Aorta (tissue), 5 donors: ENCODE measurements at places on chromosomes 7 and 10. TPM values are rescaled to one million over a fixed set of nuclear protein-coding genes. Genes with fewer than 3 reads are reported as not detected.
A peak's percentile ranks its signal among the peaks of the same experiment; 100 is the strongest.

DNA sequence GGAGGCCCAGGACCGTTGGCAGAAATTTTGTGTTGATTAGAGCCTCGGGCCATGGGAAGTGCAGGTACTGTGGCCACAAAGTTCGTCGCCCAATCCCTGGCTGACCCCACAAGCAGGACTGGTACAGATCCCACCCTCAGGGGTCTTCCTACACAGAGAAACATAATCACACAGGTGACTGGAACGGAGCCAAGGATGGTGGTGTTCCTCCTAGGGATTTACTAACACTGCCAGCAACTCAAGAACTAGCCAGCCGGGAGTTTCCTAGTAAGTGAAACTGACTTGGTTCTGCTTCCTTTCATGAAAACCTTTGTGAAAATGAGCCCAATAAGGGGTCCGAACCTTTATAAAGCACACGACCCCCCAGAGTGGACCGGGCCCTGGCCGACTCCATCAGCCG is 5.7 kb downstream of the CUX1 start:
- no peak for DNase-seq

DNA sequence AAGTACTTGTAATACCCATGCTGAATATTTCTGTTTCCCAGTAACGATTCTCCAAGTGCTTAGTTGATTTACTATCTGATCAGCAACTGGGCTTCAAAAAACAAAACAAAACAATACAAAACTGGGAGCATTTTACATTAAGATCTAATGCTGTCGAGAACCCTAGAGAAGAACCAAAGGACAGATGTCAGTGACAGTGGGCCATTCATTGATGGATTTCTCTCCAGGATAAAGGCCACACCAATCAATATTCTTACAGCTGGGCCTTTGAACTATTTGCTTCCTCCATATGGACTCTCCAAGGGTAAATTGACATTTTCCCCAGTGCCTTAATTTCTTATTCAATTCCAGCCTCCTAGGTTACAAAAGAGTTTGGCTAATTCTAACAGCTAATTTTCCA is 217.5 kb downstream of the ADAM12 start:
- DNase-seq: no peak

- DNase-seq: peak; percentile 81
These were observed 456 bp upstream of the ACHE start for GRCh38 chr7:100895956-100896731.

MPP7 gene
- polyA plus RNA-seq: 16.9 TPM

CPA5 gene
- polyA plus RNA-seq: not detected

- DNase-seq: no peak
These were observed 3.9 kb upstream of the ITGB1 start for GRCh38 chr10:32961895-32962369.
